ENCODE measurements at places on chromosomes 7 and 10.

GRCh38 chr7:116324582-116324981, 114.2 kb downstream of the TES start:
- DNase-seq, result no peak

DNA sequence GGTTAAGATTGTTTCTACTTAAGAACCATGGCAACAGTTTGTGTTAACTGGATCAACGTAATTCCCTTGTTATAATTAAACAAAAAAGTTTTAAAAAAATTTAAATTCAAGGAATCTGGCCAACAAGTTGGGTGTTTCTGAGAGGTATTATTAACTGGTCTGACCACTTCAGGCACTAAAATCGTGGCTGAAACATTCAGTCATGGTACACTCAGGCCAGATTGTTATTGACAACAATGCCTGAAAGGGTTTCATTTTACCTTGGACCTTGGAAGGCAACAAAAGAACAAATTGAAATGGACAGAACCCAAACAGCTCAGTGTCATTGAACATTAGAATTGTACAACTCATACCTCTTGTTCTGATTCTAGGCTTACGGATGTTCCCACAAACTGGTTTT, 103.3 kb upstream of the ARMC3 start:
- no peak for DNase-seq

GRCh38 chr7:79980376-79980775, 154.3 kb upstream of the GNAI1 start:
- DNase-seq, result no peak

GRCh38 chr10:78188446-78188845, 154.8 kb downstream of the RPS24 start:
- no peak for DNase-seq

GRCh38 chr10:11035301-11035991, 17.8 kb downstream of the CELF2 start:
- DNase-seq, result peak; percentile 59

- DNase-seq, result peak; percentile 43
Measured at GRCh38 chr10:91924212-91925021, 847 bp downstream of the BTAF1 start.

DNA sequence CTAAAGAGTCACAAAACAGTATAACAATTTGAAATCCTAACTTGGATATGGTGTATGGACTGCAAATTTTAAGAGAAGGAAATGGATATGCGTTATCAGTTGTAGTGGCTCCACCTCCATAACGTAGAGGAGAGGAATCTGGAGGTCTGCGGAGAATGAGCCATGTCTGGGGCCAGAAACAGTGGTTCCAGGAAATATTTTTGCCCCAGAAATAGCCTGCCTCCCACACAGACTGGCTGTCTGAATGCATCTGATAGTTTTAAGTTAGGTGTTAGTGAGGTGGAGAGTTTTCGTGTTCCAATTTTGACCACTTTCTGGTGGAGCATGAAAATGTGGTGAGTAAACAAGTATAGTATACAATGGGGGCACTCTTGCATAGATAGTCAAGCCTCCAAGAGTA, 1.6 kb downstream of the PHTF2 start:
- peak; percentile 48 for DNase-seq

- no peak for DNase-seq
Measured at GRCh38 chr7:143148050-143148449, 16.2 kb downstream of the PIP start.

DNA sequence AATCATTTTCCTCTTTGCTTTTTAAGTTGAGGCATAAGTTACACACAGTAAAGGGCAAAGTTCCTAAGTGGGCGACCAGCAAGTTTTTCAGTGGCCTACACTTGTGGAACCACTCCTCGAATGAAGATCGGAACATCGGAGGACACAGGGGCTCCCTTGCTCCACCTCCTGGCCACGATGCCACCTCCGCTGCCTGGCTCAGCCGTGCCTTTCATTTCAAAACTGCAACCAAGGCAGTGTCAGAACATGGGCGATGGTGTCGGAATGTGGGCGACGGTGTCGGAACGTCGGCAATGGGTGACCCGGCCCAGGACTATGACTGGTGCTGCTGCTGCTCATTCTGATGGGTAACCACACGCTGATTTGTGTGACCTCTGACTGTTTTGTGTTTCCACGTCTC, 9.6 kb upstream of the VIPR2 start:
- no peak for DNase-seq

GRCh38 chr10:21791276-21791675, 212.3 kb downstream of the DNAJC1 start:
- DNase-seq, result no peak

- DNase-seq, result no peak
Measured at GRCh38 chr10:95312986-95313495, 22.2 kb upstream of the PDLIM1 start.

- DNase-seq, result no peak
Measured at GRCh38 chr7:24718431-24718831, 38.8 kb downstream of the GSDME start.
